NCI-H69 (cell line): ENCODE measurements at places on chromosomes 16 and 17.

- no peak for DNase-seq
Measured at GRCh38 chr17:55584055-55584685, 72.9 kb upstream of the SMIM36 start.

- DNase-seq: no peak
Measured at GRCh38 chr17:4536742-4537411, 18.3 kb downstream of the MYBBP1A start.

DNA sequence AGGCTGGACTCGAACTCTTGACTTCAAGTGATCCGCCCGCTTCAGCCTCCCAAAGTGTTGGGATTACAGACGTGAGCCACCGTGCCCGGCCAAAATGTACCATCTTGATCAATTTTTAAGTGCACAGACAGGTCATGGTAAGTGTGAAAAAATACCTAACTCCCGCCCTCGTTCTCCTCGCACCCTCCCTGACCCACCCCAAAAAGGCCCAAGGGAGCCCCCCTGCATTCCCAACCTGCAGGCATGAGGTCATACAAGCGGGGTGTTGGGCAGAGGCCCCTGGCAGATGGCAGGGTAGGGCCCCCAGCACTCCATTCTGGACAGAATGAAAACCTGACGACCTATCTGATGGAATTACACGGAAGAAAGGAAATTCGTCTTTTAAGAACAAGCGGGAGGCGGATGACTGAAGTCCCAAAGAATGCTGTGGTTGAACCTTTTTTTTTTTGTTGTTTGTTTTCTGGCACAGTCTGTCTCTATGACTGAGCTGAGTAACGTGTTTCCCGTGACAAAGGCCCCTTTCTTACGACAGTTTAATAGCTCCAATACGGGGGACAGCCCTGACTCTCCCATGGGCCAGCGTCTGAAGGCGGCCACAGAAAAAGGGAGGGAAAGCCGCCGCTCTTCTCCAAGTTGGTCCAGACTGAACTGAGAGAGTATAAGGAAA, 376.4 kb downstream of the SLC39A11 start:
- no peak for DNase-seq

- peak; percentile 78 for DNase-seq
Measured at GRCh38 chr17:7380321-7380720, 568 bp upstream of the TNK1 start.

GRCh38 chr17:41617136-41617535, 4.6 kb upstream of the KRT16 start:
- no peak for DNase-seq

DNA sequence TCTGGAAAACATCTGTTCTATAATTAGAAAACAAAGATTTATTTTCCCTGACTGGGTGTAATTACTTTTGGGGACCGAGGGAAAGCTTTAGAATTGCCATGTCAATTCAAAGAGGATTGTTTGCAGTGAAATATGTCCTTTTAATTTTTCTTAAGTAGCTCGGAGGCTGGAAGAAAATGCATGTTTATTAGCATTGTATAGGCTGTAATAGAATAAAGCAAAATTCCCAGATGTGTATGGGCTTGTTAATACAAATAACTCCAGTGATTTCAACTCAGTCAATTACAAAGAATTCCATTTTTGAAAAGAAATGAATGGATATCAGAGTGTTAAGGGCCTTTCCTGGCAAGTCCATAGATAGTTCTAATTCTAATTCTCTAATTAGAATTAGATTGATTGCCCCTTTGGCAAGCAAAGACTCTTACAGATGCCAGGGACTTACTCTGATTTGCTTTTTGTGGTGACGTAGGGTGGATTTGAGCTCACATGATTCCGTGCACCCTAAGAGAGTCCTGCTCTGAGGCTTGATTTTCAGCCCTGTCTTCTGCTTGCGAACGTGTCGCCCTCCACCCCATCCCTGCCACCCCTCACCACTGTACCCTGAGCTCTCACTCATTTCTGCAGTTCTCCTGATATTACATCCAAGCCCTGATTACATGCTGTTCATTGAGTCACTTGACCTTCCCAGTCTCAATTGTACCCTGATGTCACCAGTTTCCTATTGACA, 70.0 kb upstream of the FAM20A start:
- DNase-seq: peak; percentile 27

DNA sequence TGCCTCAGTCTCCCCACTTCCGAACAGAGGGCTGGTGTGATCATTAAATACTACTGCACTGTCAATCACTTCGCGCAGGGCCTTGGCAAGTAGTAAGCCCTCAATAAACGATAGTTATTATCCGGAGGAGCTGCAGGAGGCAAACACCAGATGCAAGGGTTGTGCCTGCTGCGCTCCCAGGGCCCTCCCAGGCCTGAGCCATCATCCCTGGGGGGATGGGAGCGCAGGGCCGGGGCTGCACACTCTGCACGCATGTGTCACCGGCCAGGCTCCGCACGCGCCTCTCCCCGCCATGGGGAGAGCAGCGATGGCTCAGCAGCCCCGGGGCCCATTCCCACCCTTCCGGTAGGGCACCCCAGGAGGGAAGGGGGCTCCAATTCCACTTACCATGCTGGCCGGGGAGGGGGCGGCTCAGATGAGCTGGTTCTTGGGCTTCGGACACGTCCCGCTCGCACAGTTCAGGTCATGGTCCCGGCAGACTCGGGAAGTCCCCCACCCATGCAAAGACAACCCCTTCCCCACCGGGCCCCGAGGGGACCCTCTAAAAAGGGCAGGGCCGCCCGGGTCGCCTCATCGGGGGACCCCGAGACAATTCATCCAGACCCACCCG, 681 bp downstream of the XPO6 start:
- peak; percentile 90 for DNase-seq

DNA sequence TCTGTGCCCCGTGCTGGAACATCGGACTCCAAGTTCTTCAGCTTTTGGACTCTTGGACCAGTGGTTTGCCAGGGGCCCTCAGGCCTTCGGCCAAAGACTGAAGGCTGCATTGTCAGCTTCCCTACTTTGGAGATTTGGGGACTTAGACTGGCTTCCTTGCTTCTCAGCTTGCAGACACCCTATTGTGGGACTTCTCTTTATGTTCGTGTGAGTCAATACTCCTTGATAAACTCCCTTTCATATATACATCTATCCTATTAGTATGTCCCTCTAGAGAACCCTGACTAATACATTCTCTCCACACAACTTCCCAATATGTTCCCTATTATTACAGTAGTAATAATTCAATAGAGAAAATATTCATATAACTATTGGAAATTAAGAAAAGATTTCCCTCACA, 9.2 kb upstream of the ASGR2 start:
- DNase-seq: no peak

DNA sequence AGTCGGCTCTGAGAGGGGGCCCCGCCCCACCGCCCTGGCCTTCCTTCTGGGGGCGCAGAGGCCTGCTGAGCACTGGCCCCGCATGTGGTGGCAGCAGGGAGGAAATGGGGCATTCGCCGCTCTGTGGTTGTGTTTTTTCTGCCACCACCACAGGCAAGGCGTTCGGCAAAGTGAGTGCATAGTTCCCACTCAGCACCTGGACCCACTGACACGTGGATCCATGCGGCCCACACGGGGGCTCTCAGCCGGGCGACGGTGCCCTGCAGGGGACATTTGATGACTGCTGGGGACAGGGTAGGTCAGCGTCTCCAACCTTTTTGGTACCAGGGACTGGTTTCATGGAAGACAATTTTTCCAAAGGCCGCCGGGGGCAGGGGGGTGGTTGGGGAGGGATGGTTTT, 70.9 kb downstream of the ENGASE start:
- no peak for DNase-seq

GRCh38 chr17:77512062-77512946, 371.5 kb downstream of the SEC14L1 start:
- DNase-seq: peak; percentile 16

DNA sequence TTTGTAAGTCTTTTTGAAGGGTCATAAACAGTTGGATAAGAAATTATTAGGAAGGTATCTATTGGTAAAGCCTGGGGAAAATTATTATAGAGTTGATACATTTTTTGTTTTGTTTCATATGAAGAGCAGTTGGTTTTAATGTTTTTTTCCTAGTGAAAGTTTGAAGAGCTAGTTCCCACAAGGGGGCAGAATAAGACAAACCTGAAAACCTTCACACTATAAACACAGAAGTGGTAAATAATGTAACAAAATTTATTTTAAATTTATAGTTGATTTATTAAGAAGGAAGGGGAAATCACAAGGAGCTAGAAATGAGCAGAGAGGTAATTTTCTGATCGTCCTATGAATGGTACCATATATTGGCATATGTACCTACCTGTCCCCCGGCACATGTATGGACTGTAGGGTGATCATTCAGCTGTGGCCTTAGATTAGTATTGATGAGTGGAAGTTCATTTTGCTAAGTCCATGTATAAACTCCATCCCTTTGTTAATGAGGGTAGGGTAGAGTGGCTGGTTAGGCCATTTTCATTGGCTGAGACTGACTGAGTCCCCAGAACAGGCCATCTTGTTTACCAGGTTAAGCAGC, 116.3 kb downstream of the TANC2 start:
- peak; percentile 21 for DNase-seq

GRCh38 chr17:73316919-73317505, 5.2 kb upstream of the CDC42EP4 start:
- DNase-seq: peak; percentile 85

DNA sequence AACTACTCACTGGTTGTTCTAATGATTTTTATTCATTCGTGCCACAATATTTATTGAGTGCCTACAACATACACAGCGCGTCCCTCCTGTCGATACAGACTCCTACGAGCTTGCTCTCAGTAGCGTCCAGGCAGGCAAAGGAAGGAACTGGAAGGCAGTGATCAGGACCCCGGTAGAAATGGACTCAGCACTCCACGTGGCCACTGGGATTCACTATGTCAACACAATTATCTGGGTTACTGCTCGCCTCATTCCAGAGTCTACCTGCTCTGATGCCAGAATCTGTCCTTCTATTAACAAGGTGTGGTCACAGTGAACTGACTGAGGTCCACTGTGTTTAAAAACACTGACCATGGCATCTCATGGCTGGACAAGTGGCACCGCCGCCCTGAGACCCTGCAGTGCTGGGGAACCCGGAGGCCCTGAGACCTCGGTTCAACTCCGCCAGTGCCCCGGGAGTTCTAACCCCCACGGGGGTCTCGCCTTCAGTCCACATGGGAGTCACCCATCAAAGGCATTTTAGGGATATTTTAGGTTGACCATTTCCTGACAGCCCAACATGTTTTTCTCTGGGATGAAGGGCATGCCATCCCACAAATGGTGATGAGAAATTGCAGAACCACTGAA, 71.4 kb downstream of the ZFHX3 start:
- no peak for DNase-seq

GRCh38 chr17:75965468-75965867, 13.5 kb downstream of the ACOX1 start:
- no peak for DNase-seq

DNA sequence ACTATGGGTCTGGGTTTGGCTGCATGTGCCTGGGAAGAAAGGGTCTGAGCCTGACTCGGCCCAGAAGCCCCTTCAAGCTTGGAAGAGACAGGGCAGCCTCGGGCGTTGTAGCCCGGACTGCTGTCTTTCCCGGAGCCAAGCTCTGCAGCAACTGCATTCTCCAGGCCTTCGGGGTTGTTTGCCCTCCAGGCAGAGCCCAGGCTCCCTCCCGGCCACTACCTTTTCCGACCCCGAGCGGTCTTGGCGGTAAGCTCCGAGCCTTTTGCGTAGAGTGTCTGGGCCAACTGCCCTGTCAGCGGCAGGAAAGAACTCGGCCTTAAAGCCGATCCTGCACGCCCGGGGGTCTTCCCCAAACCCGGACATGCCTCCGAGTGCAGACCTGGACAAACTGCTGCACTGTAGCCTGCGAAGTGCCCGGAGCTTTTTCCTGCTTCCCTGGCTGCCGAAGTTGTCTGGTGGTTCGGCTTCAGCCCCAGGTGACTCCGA, 1.3 kb downstream of the LHX1 start:
- DNase-seq: peak; percentile 78

DNA sequence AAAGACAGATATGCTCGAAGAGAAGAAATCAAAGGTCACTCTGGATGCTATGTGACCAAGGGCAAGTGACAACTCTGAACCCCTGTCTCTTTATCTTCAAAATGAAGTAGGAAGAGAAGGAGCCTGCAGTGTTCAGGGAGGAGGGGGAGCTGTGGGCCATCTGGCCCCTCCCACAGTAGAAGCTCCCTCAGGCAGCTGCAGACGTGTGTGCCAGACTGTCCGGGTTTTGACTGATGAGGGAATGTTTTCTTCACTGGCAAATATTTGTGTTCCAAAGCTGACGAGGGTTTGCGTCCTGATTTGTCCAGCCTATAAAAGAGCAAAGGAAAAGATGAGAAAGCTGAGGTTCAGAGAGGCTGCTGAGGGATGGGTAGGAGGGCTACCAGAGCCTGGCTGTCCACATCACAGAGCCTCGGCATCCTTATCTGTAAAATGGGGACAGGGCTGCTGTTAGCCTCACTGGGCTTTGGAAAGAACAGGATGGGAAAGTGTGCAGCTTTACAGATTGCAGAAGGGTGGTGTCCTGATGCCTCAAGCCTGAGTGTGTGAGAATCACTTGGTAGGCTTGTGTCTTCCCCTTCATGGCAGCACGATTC, 1.8 kb upstream of the GINS2 start:
- peak; percentile 59 for DNase-seq

GRCh38 chr17:9790316-9790715, 1.1 kb downstream of the DHRS7C start:
- no peak for DNase-seq

GRCh38 chr17:59601130-59601529, 18.6 kb upstream of the CLTC start:
- DNase-seq: no peak

- DNase-seq: no peak
Measured at GRCh38 chr17:53420035-53420641, 402.6 kb upstream of the KIF2B start.

GRCh38 chr17:12510535-12510934, 155.2 kb upstream of the MYOCD start:
- no peak for DNase-seq

- DNase-seq: no peak
Measured at GRCh38 chr17:4559966-4560365, 411 bp downstream of the GGT6 start.

DNA sequence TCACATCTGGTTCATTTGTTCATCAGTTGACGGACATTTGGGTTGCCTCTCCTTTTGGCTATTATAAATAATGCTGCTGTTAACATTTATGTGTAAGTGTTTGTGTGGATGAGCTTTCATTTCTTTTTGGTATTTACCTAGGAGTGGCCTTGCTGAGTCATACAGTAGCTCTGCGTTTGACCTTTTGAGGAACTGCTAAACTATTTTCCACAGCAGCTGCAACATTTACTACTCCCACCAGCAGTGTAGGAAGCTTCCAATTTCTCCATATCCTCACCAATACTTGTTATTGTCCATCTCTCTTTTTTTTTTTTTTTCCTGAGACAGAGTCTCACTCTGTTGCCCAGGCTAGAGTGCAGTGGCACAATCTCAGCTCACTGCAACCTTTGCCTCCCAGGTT, 20.7 kb upstream of the PLCG2 start:
- DNase-seq: no peak
